ENCODE measurements at places on chromosomes 4 and X. TPM values are rescaled to one million over a fixed set of nuclear protein-coding genes. Genes with fewer than 3 reads are reported as not detected.

WNK3 gene
- total RNA-seq = not detected

- no peak for DNase-seq
Observed at GRCh38 chr4:101283434-101283833, 63.9 kb downstream of the PPP3CA start.

DNA sequence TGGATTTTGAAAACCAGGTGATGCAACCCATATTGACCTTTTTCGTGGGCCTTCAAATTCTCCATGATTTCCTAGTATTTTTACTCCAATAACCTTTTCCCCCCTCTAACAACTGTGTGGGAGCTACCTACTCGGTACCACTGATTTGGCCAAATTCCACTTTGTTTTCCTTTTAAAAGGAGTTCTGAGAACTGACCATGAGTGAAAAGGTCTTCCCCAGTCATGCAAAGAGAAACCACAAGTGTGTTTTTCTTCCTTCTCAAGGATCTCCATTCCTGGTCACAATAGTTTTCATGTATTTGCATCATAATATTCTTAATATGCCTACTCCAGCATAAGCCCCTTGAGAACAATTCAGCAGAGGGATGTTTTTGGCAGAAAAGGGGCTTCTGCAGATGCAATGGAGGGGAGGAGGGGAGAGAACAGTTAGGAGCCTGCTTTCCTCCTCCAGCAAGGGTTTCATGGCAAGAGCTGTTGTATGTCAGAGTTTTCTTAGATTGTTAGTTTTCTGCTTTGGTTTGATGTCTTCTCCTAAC is 195.3 kb upstream of the ANXA3 start:
- DNase-seq = no peak

- DNase-seq = peak; percentile 87
Observed at GRCh38 chr4:104860238-104861123, 286.2 kb upstream of the TET2 start.

All from HT-29 (cell line).